Fibroblast of mammary gland (primary cell): ENCODE measurements at places on chromosomes 5 and 9.

- DNase-seq, result no peak
These were observed 69.0 kb upstream of the ZSWIM6 start for GRCh38 chr5:61263072-61263471.

DNA sequence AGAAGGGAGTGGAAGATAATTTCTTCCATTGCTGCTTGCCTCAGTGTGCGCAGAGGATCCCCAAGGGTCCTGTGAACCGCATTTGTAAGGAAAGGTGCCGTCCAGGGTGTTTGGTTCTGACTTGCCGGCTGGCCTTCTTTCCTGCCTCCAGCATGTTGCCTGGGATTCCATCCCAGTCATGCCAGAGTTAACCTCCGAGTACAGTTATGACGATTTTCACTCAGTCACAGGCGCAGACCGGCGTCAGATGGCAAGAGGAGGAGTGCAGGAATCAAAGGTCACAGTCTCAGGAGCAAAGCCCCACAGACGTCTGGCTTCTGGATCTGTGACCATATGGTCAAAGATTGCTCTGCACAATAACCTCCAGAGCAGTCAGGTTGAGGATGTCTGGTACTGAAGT, 5.9 kb upstream of the GADD45G start:
- DNase-seq, result no peak

DNA sequence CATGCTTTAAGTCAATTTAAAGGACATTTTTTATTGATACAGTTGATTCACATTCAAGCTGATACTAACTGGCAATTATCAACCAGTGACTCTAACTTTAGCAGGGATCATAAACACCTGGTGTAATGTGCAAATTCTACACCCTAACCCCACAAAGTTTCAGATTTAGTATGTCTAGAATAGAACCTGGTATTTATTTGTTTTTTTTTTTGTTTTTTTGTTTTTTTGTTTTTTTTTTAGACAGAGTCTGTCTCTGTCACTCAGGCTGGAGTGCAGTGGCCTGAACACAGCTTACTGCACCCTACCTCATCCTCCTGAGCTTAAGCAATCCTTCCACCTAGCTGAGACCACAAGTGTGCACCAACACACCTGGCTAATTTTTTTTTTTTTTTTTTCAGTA, 311.2 kb upstream of the SEMA6A start:
- no peak for DNase-seq

GRCh38 chr5:179880066-179880650, 21.5 kb upstream of the MRNIP start:
- DNase-seq, result no peak

- DNase-seq, result no peak
These were observed 24.7 kb upstream of the ADAM19 start for GRCh38 chr5:157600252-157600651.

GRCh38 chr5:42267091-42267490, 156.1 kb upstream of the GHR start:
- DNase-seq, result no peak

DNA sequence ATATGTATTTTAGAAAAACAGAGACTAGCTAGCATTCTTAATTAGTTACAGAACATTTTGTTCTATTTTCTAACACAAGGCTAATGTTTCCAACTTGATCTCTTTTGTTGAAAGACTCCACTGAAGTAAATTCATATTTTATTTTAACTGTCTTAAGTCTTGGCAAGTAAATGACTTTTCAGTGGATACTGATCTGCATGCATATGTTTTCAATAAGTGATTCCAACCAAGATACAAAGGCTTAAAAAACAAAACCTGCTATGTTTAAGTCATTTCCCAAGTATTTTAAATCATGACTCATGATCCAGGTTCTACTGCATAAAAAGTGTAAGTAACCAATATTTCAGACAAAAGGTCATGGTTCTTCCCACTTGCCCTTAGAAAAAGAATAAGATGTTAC, 5.7 kb downstream of the CDO1 start:
- peak; percentile 89 for DNase-seq

DNA sequence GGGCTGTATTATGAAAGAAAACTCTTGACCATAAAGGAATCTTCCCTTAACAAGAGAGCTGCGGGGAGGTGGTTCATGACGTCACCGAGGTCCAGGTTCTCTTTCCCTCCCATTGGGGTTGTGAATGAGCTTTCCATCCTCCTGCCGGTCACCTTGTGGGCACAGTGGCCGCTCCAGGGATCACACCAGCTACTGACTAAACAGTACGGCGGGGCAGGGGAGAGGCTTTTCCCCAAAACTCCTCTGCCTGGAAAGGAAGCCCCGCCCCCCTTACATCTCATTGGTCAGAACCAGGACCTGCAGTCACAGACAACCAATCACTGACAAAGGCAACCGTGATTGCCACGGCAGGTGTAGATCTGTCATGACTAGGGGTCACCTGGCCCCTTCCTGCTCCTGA, 35.6 kb downstream of the ROR2 start:
- no peak for DNase-seq

GRCh38 chr9:100087218-100087617, 11.6 kb downstream of the ERP44 start:
- DNase-seq, result peak; percentile 51

DNA sequence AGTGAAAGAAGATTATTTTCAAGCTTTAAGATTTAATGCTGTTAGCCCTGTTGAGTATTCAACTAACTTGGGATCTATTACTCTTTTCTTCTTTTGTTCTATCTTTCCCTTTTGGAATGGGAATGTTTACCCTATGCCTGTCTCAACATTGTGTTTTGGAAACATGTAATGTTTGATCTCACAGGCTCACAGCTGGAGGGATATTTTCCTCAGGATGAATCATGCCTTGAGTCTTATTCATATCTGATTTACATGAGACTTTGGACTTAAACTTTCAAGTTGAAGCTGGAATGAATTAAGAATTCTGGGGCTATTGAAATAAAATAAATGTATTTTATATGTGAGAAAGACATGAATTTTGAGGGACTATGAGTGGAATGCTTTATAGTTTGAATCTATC, 607.8 kb upstream of the PTGER4 start:
- peak; percentile 49 for DNase-seq

DNA sequence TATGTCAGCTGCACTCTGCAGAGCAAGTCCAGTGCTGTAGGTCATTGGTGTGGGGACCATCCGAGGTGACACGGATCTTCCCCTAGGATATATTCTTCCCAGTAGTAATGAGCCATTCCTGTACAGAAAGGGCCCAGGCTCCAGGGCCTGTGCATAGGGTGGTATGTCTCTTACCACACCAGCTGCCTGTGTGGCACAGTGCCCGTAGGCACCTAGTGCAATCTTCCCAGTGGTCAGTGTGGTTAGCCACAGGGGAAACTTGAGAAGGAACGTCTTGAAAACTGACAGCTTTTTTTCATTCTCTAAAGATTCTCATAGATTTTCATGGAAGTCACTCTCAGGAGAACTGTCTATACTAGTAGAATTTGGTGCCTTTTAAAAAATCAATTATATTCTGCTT, 39.8 kb downstream of the CYSTM1 start:
- DNase-seq, result peak; percentile 78

- DNase-seq, result no peak
These were observed 164.7 kb downstream of the TMEM167A start for GRCh38 chr5:82912462-82912861.

DNA sequence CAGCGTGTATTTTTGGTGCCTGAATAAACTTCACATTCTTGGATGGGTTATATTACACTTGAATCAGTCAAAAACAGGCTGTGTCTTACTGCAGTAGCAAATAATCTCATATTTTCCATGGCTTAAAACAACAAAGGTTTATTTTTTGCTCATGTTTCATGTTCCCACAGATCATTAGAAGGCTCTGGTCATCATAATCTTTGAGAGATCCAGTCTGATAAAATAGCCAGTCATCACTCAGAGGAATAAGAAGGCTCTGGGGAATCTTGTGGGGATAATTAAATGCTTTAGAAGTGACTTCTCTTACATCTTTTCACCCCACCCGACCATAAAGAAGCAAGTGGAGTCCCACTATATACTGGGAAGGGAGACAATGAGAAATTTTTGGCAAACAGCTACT, 417.7 kb downstream of the PSAT1 start:
- peak; percentile 27 for DNase-seq

- DNase-seq, result peak; percentile 5
These were observed 432.6 kb downstream of the CYLC2 start for GRCh38 chr9:103427696-103428095.

DNA sequence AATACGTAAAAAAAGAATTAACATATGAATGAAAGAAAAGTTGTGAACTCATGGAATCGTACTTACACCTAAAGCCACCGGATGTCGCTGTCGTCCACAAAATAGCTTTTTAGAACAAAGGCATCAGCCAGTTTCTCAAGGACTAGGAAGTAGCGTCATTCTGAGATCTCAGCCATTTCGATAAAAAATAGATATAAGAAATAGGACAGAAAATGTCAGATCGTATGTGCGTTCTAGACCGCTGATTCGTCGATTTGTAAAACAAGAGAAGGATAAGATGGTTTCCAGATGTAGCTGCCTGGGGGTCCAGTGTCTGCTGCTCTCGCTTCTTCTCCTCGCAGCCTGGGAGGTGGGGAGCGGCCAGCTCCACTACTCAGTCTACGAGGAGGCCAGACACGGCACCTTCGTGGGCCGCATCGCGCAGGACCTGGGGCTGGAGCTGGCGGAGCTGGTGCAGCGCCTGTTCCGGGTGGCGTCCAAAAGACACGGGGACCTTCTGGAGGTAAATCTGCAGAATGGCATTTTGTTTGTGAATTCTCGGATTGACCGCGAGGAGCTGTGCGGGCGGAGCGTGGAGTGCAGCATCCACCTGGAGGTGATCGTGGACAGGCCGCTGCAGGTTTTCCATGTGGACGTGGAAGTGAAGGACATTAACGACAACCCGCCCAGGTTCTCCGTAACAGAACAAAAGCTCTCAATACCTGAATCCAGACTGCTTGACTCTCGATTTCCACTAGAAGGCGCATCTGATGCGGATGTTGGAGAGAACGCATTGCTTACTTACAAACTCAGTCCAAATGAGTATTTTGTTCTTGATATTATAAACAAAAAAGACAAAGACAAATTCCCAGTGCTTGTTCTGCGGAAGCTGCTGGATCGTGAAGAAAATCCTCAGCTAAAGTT, at the start of gene PCDHA10:
Gene PCDHA10 (plus strand): TSS at position 126 of the 903 bp plus-strand sequence. CDS start 152 bp downstream, at position 278.
- peak; percentile 20 for DNase-seq

DNA sequence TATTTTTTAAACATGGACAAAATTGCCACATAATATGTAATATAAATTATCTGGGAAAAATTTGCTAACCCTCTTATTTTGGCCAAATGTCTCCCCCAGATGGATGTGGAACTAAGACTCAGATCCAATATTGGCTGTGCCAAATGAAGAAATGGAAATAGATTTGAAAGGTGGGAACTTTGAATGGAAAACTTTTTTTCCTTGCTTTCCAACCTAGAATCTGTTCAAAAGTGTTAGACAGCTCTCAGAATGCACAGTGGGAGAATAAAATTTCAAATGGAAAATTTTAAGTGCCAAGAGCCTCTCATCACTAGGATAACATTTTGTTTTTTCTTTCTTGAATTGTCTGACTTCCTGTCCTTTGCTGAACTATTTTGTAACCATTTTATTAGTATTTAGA, 142.6 kb upstream of the GAS1 start:
- DNase-seq, result no peak

DNA sequence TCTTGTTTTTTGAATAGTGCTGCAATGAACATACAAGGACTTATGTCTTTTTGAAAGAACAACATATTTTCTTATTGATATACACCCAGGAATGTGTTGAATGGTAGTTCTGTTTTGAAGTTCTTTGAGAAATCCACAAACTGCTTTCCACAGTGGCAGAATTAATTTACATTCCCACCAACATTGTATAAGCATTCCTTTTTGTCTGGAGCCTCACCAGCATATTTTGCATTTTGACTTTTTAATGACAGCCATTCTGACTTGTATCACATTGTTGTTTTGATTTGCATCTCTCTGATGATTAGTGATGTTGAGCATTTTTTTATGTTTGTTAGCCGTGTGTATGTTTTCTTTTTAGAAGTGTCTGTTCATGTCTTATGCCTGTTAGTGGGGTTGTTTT, 524.9 kb downstream of the SEMA5A start:
- no peak for DNase-seq

- peak; percentile 80 for DNase-seq
These were observed 135.6 kb downstream of the LIFR start for GRCh38 chr5:38420691-38421390.

- DNase-seq, result no peak
These were observed 73.3 kb downstream of the DPYSL3 start for GRCh38 chr5:147436596-147436995.

- DNase-seq, result no peak
These were observed 302.8 kb downstream of the EFNA5 start for GRCh38 chr5:107367939-107368338.

DNA sequence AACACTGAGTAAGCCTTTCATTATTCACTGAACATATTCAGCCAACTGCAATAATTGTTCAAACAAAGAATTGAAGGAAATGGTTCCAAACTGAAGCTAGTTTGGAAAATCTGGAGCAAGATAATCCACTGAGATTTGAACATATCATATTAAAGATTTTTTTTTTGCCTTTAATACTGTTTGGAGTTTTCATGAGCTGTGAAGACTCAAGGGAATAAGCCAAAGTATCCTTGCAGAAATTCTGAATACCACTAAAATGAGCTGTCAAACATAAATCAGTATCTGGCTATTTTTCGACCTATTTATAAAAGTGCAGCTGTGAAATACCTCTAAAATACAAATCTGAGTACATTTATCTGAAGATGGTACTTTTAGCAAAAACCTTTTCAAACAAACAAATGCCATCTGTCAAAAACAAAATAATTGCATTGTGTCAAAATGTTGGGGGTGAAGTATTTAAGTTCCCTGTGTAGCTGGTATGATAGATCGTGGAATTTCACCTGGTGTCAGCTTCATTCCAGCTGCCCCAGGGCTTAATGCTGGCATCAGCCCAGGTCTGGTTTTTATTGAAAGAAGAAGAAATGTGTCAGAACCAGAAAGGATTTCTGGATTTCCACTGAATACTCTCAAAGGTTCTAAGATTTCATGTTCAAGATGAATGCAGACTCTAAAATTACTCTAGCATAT, 149.0 kb upstream of the GRAMD2B start:
- peak; percentile 11 for DNase-seq

DNA sequence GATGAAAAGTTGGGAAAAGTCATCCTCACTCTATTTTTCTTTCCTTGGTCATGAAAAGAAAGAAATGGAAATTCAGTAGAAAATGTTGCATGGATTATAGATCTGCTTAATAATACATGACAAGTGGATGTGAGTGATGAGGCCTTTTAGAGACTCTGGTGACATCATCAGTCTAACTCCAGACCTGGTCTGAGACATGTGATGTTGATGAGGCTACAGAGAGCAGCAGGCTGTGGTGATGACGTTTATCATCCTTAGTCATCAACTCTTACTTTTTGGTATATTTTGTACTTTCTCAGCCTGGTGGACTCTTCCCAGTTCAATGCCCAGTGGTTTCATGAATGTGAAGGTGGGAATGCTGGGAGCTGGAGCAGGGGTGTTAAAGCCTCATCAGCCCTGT, 116.4 kb downstream of the TTLL11 start:
- peak; percentile 95 for DNase-seq
